ENCODE measurements at places on chromosomes 2 and 18.

- no peak for DNase-seq
Measured at GRCh38 chr18:635171-635570, 22.3 kb upstream of the TYMS start.

- DNase-seq, result no peak
Measured at GRCh38 chr2:182921234-182921633, 54.8 kb upstream of the FRZB start.

DNA sequence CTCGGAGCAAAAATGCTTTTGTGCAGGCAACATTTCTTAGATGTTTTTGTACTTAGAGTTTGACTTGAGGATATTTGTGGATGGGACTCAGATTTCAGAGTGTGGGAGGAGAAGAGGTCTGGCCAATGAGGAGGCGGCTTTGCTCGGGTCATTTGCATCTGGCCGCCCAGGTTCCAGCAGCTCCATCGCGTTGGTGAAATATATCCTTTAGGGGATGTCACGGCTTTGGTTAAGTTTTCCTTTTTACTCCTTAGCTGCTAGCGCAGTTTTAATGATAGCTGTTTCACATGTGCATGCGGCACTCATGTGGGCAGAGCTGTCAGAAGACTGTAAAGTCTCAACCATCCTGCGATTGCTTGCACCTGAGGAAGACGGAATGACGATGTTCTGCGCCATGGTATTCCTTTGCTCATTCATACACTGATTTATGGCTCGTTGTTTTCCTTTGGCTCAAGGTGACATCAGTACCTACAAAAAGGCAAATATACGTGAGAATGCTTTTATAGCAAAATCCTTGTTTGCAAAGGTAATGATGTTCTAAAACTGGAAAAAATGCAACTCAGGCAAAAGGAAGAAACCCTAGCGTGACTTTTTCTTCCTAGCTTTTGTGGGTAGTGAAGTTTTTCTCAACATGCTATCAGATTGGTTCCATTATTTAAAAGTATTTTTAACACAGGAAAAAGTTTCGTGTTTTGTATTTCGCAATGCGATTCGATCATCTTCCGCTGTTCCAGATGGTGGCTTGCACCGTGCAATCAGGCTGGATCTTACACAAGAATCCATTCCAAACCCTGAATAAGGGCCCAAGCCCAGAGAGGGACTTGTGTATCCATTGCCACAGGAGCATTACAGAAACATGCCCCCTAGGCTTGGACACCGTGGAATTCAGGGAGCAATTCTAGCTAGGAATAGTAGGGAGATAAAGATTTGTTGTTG is 70.5 kb upstream of the ZNF516 start:
- peak; percentile 9 for DNase-seq

DNA sequence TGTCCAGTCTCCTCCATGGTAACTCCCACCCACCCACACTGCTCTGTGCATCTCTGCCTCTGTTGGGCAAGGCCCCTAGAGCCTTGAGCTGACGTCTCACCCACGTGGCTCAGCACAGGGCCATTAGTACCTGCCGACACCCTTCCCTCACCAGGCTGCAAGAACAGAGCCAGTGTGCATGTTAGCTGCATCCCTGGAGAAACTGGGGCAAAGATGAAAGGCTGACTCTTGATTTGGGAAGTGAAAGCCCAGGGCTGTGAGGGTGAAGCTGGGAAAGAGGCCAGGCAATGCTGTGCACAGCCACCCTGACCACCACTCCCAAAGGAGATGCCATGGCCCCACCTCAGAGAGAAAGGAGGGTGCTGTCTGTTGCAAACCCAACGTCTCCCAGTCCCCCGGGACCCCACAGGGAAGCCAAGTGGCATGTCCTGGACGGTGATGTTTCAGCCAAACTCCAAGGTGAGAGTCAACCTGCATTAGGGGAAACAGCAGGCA is 20.0 kb upstream of the HPCAL1 start:
- no peak for DNase-seq

DNA sequence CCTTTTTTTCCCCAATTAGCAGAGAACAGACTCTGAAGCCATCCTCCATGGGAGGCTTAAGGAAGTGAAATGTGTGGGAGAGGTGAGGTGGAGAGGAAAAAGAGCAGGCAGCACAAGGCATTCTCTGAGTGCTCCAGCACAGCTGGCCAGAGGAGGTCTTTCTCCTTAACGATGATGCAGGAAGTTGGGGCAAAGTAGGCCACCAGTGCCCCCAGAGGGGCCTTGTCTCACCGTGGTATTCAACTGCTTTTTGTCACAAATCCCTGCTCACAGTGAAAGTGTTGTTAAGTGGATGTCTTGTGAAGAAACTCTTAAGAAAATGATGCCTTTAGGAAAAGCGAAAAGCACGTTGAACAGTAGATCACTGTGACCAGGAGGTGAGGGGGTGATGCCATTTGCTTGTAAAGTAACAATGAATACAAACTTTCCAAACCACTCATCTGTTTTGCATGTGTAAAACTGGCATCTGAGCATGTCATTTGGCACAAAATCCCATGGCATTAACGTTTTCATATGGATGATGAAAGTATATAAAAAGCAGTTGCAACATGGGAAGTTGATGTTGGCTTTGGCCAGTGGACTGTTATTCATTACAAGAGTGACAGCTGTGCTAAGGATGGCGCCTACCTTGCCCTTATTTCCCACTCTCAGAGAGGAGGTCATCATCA is 49.2 kb upstream of the CDC42EP3 start:
- no peak for DNase-seq

GRCh38 chr2:205148755-205149154 is 533.5 kb upstream of the NRP2 start:
- DNase-seq, result no peak

GRCh38 chr2:210215120-210215519 is 10.1 kb downstream of the ACADL start:
- no peak for DNase-seq

DNA sequence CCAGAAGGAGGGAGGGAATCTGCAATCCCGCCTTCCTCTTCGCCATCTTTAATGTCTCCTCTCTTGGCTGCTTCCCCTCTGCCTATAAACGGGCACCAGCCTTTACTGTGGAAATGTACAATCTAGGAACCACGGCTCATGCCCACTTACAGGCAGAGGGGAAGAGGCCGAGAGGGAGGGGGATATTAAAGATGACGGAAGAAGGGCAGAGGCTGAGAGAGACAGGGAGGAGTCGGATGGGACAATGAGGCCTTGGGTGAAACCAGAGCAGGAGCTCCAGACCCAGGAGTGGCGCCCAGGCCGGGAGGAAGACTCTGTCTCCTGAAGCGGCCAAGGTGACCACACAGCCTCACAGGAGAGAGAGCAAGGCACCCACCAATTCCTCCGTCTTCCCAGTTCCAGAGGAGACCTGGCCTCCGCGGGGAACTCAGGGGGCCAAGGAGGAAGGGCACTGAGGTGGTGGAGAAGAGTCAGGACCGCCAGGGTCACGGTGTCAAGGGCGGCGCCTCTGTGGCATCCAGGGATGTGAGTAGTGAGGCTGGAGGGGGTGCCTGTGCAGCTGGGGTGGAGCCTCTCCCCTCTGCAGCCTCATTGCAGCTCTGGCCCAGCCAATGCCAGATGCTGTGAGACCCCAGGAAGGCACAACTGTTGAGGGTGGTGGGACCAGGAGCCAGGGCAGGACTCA is 67.8 kb downstream of the CIB4 start:
- DNase-seq, result no peak

- DNase-seq, result peak; percentile 29
Measured at GRCh38 chr2:121748202-121748601, 7.2 kb upstream of the TSN start.

GRCh38 chr2:162072181-162072702 is 1.8 kb downstream of the DPP4 start:
- no peak for DNase-seq

Measured in SW 1271 (cell line).